Lower lobe of right lung (tissue), 2 donors: ENCODE measurements at places on chromosomes 7 and 10. TPM values are rescaled to one million over a fixed set of nuclear protein-coding genes. Genes with fewer than 3 reads are reported as not detected.

NHLRC2 gene
- 43.6 TPM for total RNA-seq

OR2A5 gene
- not detected for total RNA-seq

PRLHR gene
- not detected for total RNA-seq

ANKRD61 gene
- not detected for total RNA-seq

KAZALD1 gene
- 9.9 TPM for total RNA-seq

COL1A2 gene
- total RNA-seq, result 252 TPM

SLC16A9 gene
- 0.83 TPM for total RNA-seq
